GM04503 (cell line): ENCODE measurements at places on chromosomes 5 and 9.

GRCh38 chr5:171650597-171650996 is 135.0 kb upstream of the SMIM23 start:
- DNase-seq, result no peak

DNA sequence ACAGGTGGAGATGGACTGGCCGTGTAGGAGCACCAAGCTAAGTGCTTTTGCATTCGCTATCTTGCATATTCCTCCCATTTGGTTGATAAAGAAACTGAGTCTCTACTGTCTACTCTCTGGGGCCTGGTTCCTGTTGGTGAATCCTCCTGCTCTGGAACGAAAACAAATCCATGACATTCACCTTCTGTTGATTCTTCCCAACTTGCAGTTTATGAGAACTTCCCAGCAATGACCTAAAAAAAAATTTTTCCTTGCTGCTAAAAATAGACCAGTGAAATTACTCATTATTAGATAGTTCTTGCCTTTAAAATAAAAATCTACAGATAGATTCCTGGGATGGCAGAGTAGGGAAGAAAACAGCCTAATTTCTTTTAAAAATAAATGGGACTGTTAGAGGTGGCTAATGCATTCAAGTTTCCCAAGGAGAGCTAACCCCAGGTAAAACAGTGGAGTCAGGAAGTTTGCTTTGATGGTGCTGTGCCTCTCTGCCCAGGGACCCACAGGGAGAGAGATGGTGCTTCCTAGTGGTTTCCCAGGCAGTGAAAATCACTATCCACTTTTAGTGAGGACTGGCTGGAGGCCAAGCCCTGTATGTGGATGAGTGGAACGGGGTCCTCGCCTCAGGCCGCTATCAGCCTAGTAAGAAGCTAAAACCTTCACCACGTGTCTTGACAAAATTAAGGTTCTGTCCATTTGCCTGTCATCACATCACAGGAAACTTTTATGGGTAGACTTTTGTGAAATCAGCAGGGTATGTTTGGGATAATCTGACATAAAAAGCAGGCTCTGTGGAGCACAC is 68.4 kb upstream of the NR3C1 start:
- DNase-seq, result no peak

GRCh38 chr9:113309204-113309813 is 6.1 kb upstream of the RNF183 start:
- no peak for DNase-seq

GRCh38 chr5:178740921-178741320 is 10.5 kb upstream of the ZNF354A start:
- DNase-seq, result no peak

GRCh38 chr5:72380492-72381274 is 60.5 kb downstream of the PTCD2 start:
- no peak for DNase-seq

GRCh38 chr5:1963941-1964451 is 81.3 kb upstream of the IRX4 start:
- DNase-seq, result no peak

GRCh38 chr5:176606875-176607274 is 3.1 kb downstream of the GPRIN1 start:
- no peak for DNase-seq

GRCh38 chr5:149550594-149551226 is 529 bp downstream of the CSNK1A1 start:
- DNase-seq, result no peak

DNA sequence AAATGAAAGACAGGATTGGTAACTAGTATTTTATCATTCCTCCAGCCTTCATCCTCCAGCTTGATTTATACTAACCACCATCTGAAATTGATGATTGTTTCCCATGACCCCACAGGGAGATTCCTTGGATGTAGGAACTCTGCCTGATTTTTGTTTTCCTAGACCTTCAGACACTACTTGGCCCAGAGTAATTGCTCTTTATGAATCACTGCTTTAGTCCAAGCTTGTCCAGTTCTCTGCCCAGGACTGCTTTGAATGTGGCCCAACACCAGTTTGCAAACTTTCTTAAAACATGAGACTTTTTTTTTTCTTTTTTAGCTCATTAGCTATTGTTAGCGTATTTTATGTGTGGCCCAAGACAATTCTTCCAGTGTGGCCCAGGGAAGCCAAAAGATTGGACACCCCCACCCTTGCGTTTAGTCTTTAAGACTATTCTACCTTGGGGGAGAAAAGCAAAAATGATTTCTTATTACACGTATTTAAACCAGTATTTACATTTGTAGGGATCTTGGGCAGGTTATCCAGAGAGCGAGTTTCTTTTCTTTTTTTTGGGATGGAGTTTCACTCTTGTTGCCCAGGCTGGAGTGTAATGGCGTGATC is 18.4 kb downstream of the BASP1 start:
- no peak for DNase-seq

DNA sequence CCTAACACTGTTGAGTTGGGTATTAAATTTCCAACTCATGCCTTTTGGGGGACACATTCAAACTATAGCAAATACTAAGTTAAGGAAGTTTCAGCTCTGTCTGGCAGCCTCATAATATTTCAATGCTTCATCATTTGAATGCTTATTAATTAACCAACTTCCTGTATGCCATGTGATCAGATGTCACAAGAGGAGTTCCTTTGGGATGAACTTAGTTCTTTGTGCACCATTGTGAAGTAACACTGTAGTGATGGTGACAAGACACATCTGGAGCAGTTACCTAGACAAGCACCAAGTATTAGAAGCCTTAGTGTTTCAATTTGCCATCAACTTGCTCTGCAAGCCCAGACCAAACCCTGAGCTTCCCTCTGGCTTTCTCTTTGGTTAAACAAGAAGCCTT is 90.7 kb upstream of the IL12B start:
- DNase-seq, result no peak

- DNase-seq, result no peak
These were observed 170.4 kb downstream of the TTC39B start for GRCh38 chr9:15136646-15137045.

GRCh38 chr5:164392531-164392930 is 887.1 kb downstream of the MAT2B start:
- no peak for DNase-seq

- DNase-seq, result no peak
These were observed 3.3 kb upstream of the FBXW11 start for GRCh38 chr5:172009536-172010270.

DNA sequence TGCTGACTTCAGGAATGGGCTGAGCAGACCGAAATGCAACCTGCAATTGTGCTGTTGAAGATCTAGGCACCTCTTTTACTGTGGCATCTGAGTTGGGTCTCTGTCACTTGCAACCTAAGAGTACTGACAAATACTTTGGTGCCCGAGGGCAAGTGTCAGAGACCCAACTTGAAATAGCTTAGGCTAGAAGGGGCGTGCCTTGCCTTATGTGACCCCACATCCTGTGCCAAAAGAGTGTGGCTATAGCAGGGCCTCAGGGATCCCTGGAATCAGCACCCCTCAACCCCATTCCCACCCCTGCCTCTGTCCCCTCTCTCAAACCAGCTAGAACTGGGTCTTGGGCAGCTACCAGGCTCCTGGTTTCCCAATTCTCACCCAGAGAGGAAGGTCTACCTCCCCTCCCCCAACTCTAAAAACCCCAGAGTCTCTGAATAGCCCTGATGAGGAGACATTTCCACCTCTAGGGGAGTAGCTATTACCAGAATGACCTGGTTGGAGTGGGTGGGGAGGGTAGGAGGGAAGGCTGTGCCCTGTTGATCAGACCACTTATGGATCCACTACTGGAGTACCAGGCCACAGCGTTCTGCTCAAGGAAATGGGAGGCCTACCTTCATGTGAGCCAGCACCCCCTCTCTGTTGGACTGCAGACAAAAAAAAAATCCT is 17.5 kb downstream of the RAI14 start:
- DNase-seq, result no peak

DNA sequence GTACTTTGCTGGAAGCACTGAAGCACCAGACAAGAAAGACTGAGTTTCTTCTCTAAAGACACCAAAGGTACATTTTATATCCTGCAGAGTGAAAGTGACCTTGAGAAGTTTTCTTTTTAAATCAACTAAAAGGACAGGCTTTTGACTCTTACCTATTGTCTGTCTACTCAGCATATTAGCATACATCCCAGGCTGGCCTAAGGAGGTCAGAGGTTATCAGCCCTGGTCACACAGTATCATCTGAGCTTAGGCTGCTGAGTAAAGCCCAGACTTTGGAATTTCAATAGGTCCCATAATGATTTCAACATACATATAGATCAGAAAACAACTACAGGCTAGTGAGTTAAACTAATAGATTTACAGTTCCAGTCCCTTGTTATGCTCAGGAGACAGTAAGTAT is 10.1 kb upstream of the CDH9 start:
- no peak for DNase-seq

- peak; percentile 9 for DNase-seq
These were observed 60.3 kb upstream of the EPB41L4A start for GRCh38 chr5:112479418-112479817.

- DNase-seq, result no peak
These were observed 175.6 kb downstream of the SPATA31D1 start for GRCh38 chr9:82164159-82164558.

- no peak for DNase-seq
These were observed 2.6 kb downstream of the IRX1 start for GRCh38 chr5:3598207-3598606.

DNA sequence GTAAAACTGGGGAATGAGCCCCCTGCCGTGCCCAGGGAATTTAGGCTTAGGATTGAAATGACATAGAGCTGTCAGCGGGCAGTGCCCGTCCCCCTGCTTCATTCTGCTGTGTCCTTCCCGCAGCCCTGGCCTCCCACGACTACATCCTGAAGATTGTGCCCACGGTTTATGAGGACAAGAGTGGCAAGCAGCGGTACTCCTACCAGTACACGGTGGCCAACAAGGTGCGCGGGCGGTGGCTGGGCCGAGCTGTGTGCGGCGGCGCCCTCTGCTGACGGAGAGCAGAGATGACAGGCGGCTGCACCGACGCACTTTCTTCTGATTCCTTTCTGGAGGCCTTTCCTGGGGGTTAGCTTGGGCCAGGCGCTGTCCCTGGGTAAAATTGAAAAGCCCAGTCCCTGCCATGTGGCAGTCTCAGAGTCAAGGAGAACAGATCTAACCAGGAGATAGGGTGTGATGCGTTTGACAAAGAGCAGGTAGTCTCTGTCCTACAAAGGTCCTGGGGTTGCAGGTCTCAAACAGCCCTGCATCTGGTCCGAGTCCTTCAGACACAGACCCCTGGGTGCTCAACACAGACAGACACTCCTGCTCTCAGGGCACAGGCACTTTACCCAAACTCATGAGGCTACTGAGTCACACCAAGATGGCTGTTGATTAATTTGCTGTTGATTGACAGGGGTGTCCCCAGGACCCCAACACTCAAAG is 26.8 kb upstream of the RPL26L1 start:
- no peak for DNase-seq

DNA sequence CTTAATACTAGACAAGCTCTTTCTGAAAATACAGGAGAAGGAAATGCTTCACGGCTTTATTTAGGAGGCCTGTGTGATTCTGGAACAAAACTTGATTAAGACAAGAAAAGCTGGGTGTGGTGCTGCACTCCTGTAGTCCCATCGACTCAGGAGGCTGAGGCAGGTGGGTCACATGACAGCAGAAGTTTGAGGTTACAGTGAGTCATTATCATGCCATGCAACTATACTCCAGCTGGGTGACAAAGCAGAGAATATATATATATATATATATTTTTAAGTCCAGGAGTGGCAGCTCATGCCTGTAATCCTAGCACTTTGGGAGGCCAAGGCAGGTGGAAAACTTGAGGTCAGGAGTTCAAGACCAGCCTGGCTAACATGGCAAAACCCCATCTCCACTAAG is 33.1 kb upstream of the SPIN1 start:
- no peak for DNase-seq

GRCh38 chr9:113720495-113720894 is 155.6 kb upstream of the ZNF618 start:
- DNase-seq, result no peak

DNA sequence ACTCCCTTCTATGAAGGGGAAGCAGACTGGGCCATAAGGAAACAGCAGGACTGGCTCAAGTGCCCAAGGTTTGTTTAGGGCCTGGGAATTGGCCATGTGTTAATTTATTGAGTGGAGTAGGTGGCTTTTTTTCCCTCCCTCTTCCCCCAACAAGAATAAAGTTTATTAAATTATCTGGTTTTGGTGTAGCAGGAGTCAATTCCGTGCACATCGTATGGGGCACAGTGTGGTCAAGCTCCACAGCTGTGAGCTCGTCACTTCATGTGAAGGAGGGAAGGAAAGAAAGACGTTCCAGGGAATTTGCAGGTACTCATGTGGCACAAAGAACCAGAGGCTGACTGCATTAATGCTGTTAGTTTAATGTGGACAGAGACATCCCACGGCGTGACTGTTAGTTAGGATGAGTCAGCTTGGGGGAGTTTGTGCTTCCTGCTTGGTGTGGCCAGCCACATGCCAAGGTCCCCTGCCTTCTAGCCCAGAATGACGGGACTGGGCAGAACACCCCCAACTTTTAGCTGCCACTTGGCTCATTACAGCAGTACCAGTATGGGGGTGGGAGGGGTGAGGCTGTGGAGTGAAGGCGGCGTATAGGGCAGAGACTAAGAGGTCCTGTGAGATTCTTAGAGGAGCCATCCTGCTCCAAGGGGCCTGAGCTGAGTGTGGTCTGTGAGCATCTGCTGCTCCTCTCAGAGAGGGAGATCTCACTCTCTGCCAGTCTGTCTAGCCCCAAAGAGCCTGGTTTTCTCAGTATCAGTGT is 33.2 kb downstream of the CSF1R start:
- DNase-seq, result no peak

GRCh38 chr9:115276621-115277020 is 158.7 kb upstream of the TNC start:
- DNase-seq, result no peak

DNA sequence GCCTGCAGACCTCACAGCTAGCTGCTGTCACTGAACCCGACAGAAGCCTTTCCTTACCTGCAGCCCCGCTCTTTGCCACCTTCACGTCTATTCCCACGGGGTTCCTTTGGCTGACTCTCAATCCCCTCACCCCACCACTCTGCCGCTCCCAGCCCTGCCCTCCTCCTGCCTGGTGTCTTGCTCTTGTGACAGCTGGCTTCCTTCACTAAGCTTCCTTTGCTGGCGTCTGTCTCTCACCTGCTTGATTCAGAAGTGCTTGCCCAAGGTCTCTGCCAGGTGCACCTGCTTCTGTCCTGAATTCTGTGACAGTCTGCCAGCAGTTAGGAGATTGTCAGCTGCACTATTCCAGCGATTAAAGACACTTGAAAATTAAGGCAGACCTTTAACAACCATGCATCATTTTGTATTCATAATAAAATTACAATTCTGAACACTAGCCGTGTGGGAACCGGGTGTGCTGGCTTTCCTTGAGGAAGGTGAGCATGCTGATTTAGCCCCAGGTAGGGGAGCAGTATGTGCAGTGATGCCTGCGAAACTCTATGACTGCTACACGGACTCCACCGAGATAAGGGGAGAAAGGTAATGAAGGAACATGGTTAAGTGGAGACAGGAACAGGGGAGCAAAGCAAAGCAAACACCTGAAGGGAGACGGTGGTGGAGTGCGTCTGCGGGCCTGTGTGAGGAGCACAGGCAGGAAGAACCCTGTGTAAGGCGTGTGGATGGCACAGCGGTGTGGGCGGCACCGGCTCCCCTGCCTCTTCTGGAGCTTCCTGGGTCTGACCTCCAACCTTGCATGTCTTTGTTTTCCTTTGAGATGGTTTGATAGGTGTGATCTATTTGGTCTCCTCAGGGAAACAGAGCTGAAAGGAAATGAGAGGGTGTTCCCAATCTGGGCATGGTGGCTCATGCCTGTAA is 80.1 kb upstream of the CACNA1B start:
- DNase-seq, result no peak

- no peak for DNase-seq
These were observed 234.1 kb upstream of the ANKRD55 start for GRCh38 chr5:56467176-56467717.

GRCh38 chr5:122390694-122391093 is 78.7 kb downstream of the SNCAIP start:
- DNase-seq, result no peak

- DNase-seq, result no peak
These were observed 230.3 kb downstream of the MPDZ start for GRCh38 chr9:13049223-13049622.
